T-helper 17 cell (primary cell): ENCODE measurements at places on chromosomes 1 and 21.

- no peak for DNase-seq
These were observed 26.0 kb upstream of the KCNA3 start for GRCh38 chr1:110700767-110701166.

- no peak for DNase-seq
These were observed 11.5 kb upstream of the SLC44A3 start for GRCh38 chr1:94808669-94809068.

DNA sequence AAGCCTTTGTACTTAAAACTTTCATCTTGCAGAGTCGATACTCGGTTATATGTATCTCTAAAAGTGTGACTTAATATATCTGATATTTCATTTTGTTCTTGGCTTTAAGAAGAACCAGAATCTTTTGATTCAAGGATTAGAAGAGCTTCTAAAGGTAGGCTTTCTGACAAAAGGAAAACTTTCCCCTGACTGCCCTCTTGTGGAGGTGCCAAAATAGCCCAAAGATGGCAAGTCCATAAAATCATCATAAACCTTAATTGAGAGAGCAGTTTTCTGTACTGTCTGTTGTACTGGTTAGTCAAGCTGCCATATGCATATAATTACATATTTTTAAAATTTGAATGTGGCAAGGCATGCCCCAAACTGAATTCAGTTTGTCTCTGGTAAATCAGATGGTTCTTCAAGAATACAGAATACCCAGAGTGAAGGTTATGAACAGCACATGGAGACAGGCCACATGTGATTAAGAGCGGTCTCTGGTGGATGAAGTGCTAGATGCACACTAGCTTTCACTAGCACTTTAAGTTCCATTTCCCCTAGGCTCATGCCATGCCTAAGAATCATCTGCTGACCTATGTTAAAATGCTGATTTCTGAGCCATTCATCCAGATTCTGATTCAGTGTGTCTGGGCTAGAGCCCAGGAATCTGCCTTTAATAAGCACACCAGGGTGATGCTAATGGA, 27.7 kb upstream of the ELAVL4 start:
- DNase-seq = no peak

DNA sequence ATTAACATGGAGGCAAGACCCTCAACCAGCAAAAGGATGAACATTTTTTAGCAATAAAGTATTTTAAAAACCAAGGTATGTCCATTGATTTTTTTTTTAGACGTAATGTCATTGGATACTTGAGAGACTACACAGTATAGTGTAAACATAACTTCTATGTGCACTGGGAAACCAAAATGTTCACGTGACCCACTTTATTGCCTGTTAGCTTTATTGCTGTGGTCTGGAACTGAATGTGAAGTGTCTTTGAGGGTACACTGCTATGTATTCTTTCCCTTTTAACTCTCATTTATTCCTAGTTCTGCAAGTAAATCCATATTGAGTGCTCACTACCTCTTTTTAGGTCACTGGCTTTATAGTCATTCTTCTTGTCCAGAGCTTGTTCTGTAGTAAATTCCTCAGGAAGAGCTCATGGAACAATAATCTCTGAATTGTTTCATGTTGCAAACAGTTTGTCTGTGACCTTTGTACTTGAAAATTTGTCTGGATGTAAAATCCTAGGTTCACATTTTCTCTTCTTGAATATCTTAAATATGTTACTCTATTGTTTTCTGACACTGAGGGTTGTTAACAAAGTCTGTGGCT, 20.6 kb downstream of the ABCD3 start:
- DNase-seq = no peak

GRCh38 chr1:94265906-94266305, 28.5 kb upstream of the ARHGAP29 start:
- DNase-seq = no peak

- DNase-seq = no peak
These were observed 21.7 kb downstream of the ECE1 start for GRCh38 chr1:21268281-21269239.

DNA sequence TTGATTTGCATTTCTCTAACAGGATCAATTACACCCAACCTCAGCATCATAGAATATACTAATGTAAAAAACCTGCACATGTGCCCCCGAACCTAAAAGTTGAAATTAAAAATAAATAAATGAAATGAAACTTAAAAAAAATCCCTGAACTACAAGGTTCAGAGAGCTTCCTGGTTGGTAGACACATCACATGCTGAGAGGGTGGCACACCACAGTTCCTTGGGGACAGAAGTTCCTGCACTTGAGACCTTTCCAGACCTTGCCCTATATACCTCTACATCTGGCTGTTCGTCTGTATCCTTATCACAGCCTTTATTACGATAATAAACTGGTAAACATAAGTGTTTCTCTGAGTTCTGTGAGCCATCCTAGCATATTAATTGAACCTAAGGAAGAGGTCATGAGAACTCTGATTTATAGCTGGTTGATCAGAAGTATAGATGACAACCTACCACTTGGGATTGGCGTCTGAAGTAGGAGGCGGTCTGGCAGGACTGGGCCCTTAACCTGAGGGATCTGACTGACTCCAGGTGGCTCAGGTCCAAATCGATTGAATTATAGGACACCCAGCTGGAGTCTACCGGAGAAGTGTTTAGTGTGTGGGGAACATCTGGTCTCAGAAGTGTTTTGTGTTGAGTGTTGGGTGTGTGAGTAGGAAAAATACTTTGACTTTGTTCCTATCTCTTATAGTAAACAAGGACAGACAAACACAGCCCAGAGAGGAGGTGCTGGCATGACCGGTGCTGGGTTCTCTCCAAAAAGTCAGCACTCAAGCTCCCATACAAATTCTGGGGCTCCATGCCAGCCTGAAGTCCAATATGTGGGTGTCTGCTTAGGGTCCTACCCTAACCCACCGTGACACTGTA, 19.0 kb downstream of the C1orf115 start:
- no peak for DNase-seq

DNA sequence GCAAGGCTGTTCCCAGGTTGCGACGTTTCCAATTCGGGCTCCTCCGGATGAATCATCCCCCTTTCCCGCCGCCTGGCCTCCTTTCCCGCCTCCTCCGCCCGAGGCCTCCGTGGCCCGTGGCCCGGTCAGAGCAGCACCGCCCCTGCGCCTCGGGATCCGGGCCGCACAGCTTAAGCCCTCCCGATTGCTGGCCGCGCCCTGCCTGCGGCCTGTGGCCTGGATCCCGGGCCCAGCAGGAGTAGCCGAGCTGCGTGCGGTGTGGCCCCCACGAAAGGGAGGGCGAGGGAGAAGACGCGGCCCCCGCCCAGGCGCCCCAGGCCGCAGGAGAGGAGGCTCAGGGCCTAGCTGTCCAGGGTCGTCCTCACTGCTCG, 1.0 kb downstream of the TMEM200B start:
- no peak for DNase-seq

- DNase-seq = no peak
These were observed 46.2 kb downstream of the CAPN9 start for GRCh38 chr1:230793463-230793745.
